ENCODE measurements at places on chromosomes 3 and 15.
A peak's percentile ranks its signal among the peaks of the same experiment; 100 is the strongest.

- no peaks in the 10 kb centered on the region for H3K27me3 ChIP-seq
- DNase-seq = no peak
- H3K4me3 ChIP-seq = no peak overlapping the region
- no peaks in the 10 kb centered on the region for H3K36me3 ChIP-seq
- H3K4me1 ChIP-seq = no peaks in the 10 kb centered on the region
Measured at GRCh38 chr15:47616876-47617275, 100.4 kb upstream of the SEMA6D start.

DNA sequence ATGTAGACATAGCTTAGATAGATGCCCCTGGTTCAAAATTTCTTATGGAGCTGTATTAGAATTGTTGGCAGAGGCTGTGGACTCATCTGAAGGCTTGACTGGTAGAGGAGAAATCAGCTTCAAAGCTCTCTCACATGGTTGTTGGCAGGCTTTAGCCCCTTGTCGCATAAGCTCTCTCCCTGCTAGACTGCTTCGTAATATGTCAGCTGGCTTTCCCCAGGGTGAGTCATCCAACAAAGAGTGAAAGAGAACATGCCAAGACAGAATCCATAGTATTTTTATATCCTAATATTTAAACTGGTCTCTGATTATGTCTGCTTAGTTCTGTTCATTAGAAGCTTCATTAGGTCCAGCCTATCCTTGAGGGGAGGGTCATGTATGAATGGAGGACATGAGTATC lies 427.4 kb upstream of the NAALADL2 start:
- H3K36me3 ChIP-seq = no peaks in the 10 kb centered on the region
- DNase-seq = no peak
- no peaks in the 10 kb centered on the region for H3K4me1 ChIP-seq
- no peaks in the 10 kb centered on the region for H3K27me3 ChIP-seq

GRCh38 chr15:23628612-23629233 lies 18.9 kb downstream of the MAGEL2 start:
- no peaks in the 10 kb centered on the region for H3K4me1 ChIP-seq
- H3K36me3 ChIP-seq = no peaks in the 10 kb centered on the region
- H3K4me3 ChIP-seq = no peak overlapping the region
- DNase-seq = no peak
- no peak overlapping the region for H3K27ac ChIP-seq
- H3K27me3 ChIP-seq = peaks cover 58% of the 10 kb centered on the region

GRCh38 chr3:187340578-187340977 lies 27.6 kb upstream of the RTP4 start:
- H3K27me3 ChIP-seq = no peaks in the 10 kb centered on the region
- H3K4me1 ChIP-seq = no peaks in the 10 kb centered on the region
- H3K36me3 ChIP-seq = no peaks in the 10 kb centered on the region
- no peak overlapping the region for H3K27ac ChIP-seq
- no peak overlapping the region for H3K4me3 ChIP-seq

DNA sequence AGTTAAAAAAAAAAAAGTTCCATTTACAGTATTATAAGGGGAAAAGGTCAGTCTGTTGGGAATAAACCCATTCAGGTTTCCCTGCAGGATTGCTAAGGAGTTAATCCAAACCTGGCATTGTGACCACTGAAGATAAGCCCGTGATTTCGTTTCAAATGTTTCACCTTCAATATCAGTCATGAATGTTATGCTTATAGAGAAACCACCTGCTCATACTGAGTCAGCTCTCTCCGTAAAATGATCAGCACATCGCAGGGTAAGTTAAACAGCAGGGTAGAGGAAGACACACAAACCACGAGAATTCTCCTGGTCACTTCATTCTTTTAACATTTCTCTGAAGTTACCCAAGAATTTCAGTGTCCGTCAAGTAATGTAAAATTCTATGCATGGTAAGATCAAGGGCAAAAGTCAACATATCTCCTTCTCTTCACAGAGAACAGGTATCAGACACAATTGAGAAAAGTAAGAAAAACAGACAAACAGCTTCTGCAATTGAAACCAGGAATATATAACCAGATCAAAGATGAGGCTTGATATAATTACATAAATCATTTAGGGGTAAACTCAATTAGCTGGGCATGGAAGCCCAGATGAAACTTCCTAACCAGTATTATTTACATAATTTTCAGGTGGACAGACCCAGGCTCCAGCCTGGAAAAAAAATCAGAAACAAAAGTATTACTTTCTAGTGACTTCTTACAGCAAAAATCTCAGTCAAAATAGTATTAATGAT lies 67.6 kb upstream of the ARHGEF3 start:
- H3K4me3 ChIP-seq = no peak overlapping the region
- no peaks in the 10 kb centered on the region for H3K36me3 ChIP-seq
- no peaks in the 10 kb centered on the region for H3K27me3 ChIP-seq

DNA sequence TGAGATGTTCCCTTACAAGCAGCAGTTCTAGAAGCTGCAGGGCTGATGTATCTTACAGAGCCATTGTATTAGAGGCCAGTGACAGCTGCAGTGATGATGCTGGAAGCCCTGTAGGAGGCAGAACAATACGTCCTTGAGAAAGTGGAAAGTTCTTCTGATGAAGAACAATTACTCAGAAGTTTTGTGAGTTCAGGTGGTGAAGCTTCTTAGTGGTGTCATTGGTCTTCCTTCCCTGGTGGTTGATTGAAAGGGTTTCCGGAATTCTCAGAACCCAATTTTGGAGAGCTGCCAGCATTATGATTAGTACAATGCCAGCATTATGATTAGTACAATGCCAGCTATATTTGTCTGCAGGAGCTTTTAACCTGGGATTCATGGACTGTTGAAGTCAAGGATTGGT lies 356.4 kb downstream of the MFSD1 start:
- H3K36me3 ChIP-seq = no peaks in the 10 kb centered on the region
- no peaks in the 10 kb centered on the region for H3K4me1 ChIP-seq
- H3K4me3 ChIP-seq = no peak overlapping the region
- no peaks in the 10 kb centered on the region for H3K27me3 ChIP-seq

- H3K27ac ChIP-seq = no peak overlapping the region
- no peaks in the 10 kb centered on the region for H3K27me3 ChIP-seq
- H3K4me3 ChIP-seq = peak overlapping the region; percentile 90
- H3K4me1 ChIP-seq = peaks cover 3% of the 10 kb centered on the region
Measured at GRCh38 chr15:81002331-81003096, 1.8 kb downstream of the TLNRD1 start.

DNA sequence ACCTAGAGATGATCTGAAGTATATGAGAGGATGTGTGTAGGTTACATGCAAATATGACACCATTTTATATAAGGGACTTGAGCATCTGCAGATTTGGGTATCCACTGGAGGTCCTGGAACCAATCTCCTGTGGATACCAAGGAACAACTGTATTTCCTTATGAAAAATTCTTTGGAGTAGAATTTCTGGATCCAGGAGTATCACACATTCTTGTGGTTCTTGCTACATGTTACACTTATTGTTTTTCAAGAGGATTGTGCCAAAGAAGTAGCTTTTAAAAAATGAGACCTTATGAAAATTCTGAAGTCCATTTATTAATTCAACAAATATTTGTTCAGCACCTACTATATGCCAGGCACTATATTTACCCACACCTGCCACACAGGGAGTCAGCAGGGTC lies 15.7 kb upstream of the TBC1D23 start:
- no peak overlapping the region for H3K27ac ChIP-seq
- no peaks in the 10 kb centered on the region for H3K4me1 ChIP-seq
- H3K4me3 ChIP-seq = no peak overlapping the region
- H3K36me3 ChIP-seq = no peaks in the 10 kb centered on the region
- no peaks in the 10 kb centered on the region for H3K27me3 ChIP-seq
- no peak for DNase-seq

GRCh38 chr3:102178817-102179216 lies 256.0 kb upstream of the ZPLD1 start:
- peaks cover 4% of the 10 kb centered on the region for H3K4me1 ChIP-seq
- H3K4me3 ChIP-seq = no peak overlapping the region
- no peak for DNase-seq
- H3K27ac ChIP-seq = no peak overlapping the region
- H3K27me3 ChIP-seq = no peaks in the 10 kb centered on the region

DNA sequence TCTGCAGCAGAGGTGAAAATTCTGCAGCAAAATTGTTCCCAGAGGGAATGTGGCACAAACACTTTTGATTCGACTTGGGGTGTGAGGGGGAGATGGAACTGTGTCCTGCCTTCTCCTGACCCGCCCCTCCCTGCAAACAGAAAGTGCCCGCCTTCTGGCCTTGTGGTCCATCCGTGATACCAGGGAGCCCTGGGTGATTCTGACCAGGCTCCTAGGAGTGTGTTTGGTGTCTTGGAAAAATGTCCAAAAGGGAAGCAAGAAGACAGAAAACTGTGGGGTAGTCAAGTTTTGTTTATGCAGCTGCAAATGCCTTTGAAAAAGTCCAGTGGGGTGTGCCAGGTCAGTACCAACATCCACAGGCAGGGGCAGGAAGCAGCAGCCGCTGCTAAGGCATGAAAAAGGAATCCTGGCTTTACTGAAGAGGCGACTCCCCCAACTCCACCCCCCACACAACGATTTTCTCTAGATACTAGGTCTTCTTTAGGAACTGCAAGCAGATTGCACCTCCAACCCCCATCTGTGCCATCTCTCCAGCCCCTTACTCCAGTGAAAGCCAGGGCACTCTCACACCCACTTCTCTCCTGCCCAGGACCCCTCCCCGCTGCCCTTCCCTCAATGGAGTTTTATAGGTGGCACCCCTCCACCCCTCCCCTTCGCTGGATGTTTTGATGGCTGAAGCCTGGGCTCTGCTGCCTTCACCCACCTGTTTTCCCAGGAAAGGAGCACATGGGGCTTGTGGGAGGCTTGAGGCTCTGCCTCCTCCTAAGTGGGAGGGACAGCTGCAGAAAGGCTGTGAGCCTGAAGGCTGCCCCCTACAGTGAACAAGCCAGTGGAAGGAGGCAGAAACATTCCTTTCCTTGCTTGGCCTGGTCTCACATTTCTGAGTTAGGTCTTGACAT lies 82.4 kb upstream of the HERC1 start:
- no peaks in the 10 kb centered on the region for H3K36me3 ChIP-seq
- peak; percentile 68 for DNase-seq
- no peaks in the 10 kb centered on the region for H3K4me1 ChIP-seq
- no peaks in the 10 kb centered on the region for H3K27me3 ChIP-seq
- no peak overlapping the region for H3K27ac ChIP-seq
- H3K4me3 ChIP-seq = no peak overlapping the region

- no peak for DNase-seq
- no peaks in the 10 kb centered on the region for H3K27me3 ChIP-seq
- no peak overlapping the region for H3K4me3 ChIP-seq
- no peaks in the 10 kb centered on the region for H3K4me1 ChIP-seq
- H3K27ac ChIP-seq = no peak overlapping the region
- H3K36me3 ChIP-seq = no peaks in the 10 kb centered on the region
Measured at GRCh38 chr3:58899953-58900298, 149.9 kb downstream of the CFAP20DC start.

GRCh38 chr15:47727676-47728075 lies 10.4 kb downstream of the SEMA6D start:
- H3K36me3 ChIP-seq = no peaks in the 10 kb centered on the region
- H3K4me3 ChIP-seq = no peak overlapping the region
- DNase-seq = no peak

- no peaks in the 10 kb centered on the region for H3K27me3 ChIP-seq
- H3K27ac ChIP-seq = no peak overlapping the region
- no peak for DNase-seq
Measured at GRCh38 chr3:130662501-130662996, 84.1 kb downstream of the PIK3R4 start.

DNA sequence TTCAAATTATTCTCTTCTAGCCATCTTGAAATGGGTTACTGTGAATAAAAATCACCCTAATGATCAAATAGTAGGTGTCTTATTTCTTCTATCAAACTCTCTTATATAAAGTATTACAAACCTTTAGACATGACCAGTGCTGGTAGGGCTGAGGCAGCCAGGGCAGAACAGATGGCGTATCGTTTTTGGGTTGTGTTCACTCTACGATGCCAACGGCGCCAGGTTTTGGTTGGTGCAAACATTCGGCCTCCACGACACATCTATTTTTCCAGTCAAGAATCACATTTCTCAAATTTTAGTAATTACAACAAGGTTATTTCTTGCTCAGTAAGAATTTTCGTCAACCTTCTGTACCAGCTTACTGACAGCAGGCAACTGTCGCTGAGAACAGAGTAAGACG lies 2.2 kb downstream of the RPL4 start:
- peak overlapping the region; percentile 95 for H3K4me3 ChIP-seq
- peaks cover 53% of the 10 kb centered on the region for H3K36me3 ChIP-seq
- DNase-seq = no peak
- peaks cover 5% of the 10 kb centered on the region for H3K4me1 ChIP-seq

- DNase-seq = no peak
- no peaks in the 10 kb centered on the region for H3K36me3 ChIP-seq
- H3K4me1 ChIP-seq = no peaks in the 10 kb centered on the region
- H3K27me3 ChIP-seq = peaks cover 4% of the 10 kb centered on the region
- H3K4me3 ChIP-seq = no peak overlapping the region
Measured at GRCh38 chr3:198071602-198072287, 111.7 kb downstream of the LMLN start.

DNA sequence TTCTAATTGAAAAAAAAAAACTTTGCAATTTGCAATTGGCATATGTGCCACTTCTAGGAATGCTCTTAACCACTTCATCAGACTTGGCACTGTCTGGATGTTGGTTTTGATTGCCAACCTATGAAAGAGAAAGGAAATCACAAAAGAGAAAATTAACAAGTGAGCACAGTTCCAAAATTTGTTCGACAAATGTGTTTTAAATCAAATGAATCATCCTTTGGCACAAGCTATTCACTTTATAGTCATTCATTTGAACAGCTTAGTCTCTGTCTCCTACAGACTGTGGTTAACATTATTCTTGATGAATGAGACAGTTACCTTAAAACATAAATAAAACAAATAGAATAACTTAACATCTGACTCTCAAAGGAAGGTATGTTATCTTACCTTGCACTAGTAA lies 265.0 kb downstream of the EPHA3 start:
- DNase-seq = no peak
- no peaks in the 10 kb centered on the region for H3K36me3 ChIP-seq

- H3K27me3 ChIP-seq = no peaks in the 10 kb centered on the region
- no peaks in the 10 kb centered on the region for H3K4me1 ChIP-seq
- peaks cover 51% of the 10 kb centered on the region for H3K36me3 ChIP-seq
Measured at GRCh38 chr3:48157950-48158376, 30.3 kb downstream of the CDC25A start.

DNA sequence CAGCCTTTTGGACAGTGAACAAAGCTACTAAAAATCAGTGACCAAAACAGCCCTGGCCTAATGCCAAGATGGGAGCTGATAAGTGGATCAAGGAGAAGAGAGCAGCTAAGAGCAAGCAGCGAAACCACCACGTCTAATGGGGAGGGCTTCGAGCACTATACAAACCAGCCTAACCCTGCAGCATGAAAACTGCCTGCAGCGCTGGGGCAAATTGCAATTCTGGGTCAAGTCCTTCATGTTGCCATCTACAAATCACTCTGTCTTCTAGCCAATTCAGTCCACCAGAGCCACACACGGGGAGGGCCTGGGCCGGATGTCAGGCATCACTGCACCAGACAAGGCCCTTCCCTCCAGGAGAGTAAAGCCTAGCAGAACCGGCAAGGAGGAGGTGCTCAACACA lies 30.5 kb upstream of the SPATA12 start:
- no peaks in the 10 kb centered on the region for H3K27me3 ChIP-seq
- H3K4me3 ChIP-seq = no peak overlapping the region
- DNase-seq = no peak
- no peaks in the 10 kb centered on the region for H3K4me1 ChIP-seq
- H3K27ac ChIP-seq = no peak overlapping the region
